ENCODE measurements at places on chromosomes 13 and 19.

DNA sequence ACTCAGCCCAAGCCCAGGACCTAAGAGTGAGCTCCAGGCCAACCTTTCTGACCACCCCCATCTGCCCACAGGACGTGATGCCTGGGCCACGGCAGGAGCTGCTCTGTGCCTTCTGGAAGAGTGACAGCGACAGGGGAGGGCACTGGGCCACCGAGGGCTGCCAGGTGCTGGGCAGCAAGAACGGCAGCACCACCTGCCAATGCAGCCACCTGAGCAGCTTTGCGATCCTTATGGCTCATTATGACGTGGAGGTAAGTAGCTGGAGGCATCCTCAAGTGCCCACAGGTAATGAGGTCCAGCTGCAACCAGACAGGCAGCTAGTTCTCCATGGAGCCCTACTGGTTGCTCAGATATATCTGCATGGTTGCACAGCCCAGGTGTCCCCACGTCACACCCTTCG, 14.8 kb downstream of the DDX39A start:
- DNase-seq = no peak

DNA sequence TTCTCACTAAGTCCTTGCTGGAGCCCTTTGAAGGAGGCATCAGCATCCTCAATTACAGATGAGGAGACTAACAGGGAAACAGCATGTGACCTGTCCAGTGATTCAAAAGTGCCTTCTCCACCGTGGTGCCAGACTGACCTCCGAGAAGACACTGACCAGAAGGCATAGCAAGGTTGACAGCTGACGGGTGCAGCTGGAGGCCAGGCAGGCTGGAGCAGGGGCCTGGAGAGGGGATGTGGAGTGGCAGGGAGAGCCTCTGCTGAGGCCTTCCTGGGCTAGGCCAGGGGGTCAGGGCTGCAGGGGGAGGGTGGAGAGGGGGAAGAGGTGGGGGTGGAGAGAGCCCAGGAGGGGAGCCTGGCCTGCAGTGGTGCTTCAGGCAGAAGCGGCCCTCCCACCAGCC, 66.3 kb downstream of the KCTD15 start:
- DNase-seq = peak; percentile 22

DNA sequence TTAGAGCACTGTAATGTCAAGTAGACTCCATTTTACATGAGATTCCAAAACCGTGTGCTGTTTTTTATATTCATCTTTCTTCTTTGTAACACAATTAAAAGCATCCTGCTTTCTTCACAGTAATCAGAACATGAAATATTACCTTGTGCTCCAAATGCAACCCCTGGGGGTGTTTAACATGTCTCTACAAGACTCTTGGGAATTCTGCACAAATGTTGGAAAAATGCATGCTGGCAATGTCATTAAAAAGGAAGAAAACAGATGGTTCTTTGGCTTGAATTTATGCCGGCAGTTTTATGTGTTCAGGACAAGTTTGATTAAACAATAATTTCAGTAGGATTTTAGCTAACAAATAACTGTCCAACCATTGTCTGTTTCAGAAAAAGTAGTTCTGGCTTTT, 159.1 kb downstream of the LIG4 start:
- no peak for DNase-seq

DNA sequence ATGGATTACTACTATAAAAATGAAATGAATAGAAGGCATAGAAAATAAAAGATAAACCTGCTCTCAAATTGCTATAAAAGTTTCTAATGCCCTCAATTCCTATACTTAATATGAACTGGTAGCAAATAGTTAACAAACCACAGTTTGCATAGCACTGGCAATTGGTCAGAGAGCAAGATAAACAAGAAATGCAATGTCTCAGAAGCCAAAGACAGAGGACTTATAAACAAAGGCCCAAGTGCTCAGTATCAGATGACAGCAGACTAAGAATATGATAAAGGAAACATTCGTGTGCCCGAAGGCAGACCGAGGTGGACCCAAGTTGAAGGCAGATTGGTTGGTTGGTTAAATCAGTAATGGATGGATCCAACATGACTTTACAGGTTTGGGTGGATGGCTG, 50.6 kb downstream of the IPO5 start:
- no peak for DNase-seq

DNA sequence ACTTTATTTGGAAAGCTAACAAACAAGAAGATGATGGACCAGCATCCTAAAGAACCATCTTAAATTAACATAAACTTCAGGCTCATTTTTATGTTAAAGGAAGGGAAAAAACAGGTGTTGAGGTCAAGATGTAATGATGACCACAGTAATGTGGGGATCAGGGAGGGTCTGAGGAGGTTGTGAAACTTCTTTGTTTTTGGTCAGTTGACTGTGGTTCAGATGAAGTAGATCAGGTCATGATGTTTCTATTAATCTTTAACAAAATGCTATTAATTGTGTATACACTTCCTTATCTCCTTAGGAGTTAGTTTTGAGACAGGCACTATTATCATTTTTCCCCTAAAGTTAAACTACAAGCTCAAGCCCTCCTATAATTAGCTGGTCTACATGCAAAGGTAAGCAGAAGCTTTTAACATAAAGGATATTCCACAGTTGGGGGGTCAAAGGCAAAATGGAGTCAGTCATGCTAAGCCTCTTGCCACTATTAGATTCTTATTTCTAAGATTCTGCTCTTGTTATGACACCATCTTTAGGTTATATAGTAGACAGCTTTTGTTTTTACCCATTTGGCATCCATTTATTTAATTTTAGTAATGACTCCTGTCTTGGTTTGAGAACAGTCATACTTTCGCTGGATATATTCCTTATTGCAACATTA, 800.1 kb upstream of the PCDH9 start:
- DNase-seq = no peak

DNA sequence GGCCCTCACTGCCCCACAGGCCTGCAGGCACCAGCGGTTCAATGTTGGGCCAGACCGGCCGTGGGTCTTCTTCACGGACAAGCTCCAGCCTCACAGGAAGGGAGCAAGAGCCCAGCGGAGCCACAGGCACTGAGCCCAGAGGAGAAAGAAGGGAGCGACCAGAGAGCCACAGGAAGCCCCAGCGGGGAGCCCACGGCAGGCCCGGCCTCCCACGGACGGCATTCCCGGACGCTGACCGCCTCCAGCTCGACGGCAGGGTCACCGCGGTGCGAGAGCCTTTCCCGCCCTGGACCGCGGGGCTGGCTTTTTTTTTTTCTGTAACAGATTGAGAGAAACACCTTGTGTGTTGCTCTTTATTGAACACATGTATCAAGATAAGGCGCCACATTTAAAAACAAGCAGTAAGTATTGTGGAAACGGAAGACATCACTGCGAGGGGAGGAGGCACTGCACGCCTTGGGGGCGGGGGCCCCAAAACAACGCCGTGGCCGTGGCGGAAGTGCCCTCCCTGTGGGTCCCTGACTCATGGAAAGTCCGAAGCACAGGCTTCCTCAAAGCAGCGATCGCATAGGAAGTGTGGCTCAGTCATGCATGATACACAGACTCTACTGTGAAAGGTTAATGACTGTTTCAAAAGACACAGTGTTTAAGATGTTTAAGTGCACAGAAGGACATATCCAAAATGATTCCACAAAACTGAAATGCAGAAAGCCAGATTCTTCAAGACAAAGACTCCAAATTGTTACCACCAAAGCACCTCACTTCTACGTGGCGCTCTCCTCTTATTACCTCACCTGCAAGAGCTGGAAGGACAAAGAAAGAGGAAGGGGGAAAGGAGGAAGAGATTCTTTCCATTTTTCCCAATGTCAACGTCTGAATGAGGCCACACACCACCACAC, 3.5 kb downstream of the RASA3 start:
- peak; percentile 84 for DNase-seq

GRCh38 chr13:48686636-48687210, 33.0 kb downstream of the CYSLTR2 start:
- no peak for DNase-seq

- no peak for DNase-seq
Observed at GRCh38 chr13:110407531-110407930, 100.4 kb downstream of the COL4A2 start.

GRCh38 chr19:48510421-48511268, 990 bp downstream of the LMTK3 start:
- peak; percentile 79 for DNase-seq

GRCh38 chr13:69109891-69110525, 997.6 kb upstream of the ATXN8OS start:
- no peak for DNase-seq

DNA sequence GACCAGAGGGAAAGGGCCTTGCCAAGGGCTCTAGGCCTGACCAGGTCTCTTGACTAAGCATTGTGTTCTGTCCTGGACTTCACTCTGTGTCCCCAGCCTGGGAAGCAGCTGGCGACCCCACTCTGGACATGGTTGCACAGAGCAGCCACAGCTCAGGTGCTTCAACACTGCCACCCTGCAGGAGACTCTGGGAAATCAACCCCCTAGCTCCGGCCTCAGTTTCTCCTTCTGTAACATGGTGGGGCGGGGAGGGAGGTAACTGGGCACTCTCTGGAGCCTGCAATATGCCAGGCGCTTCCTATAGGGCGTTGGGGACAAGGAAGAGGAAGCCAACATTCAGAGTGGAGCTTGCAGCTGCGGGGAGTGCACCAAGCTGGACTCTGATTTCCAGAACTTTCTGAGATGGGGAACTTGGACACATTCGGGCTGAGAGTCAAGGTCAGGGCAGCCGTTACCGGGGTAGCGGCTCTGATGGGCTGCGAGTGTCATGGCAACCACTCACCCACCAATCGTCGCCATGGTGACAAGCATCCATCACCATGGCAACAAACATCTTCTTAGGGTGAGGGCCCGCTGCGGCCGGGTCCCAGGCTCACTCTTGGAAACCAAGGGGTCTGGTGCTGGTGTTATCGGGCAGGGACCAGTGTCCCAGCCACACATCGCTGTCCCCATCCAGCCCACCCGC, 12.8 kb downstream of the F2RL3 start:
- DNase-seq = no peak

DNA sequence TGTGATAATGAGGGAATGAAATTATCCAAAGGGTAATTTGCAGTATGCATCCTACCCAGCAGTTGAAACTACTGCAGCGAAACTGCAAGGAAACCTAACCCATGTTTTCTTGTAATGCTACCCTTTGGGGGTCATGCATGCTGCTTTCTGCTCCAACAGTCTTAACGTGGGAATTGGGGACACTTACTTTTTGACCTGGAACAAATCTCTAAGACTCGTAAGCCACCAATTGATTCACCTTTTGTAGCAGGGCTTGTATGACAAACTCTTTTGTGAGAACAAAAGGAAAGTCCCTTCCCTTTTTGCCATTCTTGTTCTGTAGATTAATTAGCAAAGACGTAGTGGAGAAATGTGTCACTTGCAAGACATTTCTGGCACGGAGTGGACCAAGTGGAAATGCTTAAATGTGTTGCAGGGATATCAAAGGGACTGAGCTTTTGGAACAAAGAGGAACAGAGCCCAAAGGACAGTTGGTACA, 27.4 kb downstream of the LRCH1 start:
- no peak for DNase-seq

DNA sequence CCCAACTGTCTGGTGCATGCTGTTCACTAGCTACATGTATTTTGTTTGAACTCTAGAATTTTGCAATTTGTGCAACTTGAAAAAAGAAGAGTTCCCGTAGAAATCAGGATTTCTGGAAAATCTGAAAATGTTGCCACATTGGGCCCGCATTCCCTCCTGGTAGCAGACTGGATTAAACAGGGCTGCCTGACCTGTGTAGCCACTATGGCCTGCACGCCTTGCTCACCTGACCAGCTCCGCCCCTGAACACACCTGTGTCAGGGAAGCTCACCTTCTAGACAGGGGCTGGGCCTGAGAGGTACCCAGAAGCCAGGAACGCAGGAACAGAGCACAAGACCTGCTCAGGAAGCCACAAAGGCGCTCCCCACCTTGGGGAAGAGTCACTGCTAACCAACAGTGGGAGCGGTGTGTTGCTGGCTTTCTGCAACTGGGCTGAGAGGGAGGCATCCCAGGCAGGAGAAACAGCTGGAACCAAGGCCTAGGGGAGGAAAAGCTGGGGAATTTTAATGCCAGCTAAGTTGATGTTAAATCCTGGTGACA, 106.5 kb downstream of the UQCRFS1 start:
- no peak for DNase-seq

DNA sequence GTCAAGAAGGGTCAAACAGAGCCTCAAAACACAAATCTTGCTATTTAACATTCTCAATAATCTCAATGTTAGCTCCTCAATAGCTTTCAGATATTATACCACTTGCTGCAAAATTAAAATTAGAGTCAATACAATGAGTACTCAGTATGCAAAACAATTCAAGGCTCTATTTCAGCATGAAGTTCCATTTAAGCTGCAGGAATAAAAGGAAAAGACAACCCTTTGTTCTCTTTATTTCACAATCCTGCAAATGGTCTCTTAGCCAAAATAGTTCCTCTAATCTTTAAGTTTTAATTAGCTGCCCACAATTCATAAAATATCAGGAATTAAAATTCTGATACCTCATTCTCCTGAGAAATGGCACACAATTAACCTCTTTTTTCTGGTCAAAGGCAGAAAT, 40.5 kb upstream of the DCT start:
- no peak for DNase-seq

DNA sequence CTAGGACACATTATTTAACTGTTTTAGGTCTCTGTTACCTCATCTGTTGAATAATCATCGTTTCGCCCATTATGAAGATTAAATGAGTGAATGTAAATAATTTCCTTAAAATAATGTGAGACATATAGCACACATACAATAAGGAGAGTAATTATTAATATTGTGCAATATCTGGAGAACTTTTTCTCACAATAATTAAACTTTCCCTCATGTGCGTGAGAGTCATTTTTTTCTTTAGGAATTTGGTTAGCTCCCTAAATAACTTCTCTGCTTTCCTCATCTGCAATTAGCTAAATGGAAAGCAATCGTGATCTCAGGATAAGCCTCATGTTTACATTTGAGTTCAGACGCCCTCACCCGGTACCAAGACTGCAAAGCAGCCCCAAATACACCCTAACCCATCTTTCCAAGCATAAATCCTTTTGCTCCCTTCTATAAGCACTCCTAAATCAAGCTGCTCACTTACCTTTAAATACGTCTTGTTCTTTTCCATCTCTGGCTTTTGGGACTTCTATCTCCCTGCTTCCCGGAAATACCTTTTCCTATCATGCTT, 78.8 kb downstream of the MZT1 start:
- DNase-seq = no peak

DNA sequence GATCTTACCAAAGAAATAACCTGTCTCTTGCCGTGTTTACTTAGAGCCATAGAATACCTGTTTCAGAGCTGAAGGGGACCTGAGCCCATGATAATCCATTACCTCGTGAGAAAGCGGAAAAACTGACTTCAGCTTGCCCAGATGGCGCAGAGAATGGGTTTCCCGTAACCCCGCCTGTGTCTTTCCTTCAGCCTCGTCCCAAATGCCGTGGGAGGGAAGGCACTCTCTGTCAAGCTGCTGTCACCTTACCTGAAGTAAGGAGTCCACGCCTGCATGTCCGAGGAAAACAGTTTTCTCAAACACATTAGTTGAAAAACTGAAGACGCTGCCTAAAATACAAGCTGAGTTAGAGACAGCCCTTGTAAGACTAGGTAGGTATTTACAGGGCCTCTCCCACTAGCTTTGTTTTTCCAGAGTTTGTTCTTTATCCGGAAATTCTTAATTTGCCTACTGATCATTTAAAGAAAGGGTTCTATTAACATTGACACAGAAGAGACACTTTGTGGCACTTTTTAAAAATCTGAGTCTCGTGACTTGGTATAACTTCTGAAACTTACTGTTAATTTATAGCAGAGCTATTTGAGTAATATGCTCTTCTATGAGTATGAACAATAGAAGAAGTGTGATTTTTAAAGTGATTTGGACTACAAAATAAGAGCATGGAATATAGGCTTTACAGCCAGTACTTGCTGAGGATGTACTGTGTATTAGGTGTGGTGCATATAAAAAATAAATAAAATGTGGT, 1.3 kb upstream of the INTS6 start:
- peak; percentile 22 for DNase-seq

- DNase-seq = peak; percentile 56
Observed at GRCh38 chr19:4172861-4173473, 9.4 kb downstream of the SIRT6 start.

- peak; percentile 38 for DNase-seq
Observed at GRCh38 chr13:95296326-95296925, 4.8 kb downstream of the ABCC4 start.
